ELR (cell line): ENCODE measurements at places on chromosomes 2 and 18.

DNA sequence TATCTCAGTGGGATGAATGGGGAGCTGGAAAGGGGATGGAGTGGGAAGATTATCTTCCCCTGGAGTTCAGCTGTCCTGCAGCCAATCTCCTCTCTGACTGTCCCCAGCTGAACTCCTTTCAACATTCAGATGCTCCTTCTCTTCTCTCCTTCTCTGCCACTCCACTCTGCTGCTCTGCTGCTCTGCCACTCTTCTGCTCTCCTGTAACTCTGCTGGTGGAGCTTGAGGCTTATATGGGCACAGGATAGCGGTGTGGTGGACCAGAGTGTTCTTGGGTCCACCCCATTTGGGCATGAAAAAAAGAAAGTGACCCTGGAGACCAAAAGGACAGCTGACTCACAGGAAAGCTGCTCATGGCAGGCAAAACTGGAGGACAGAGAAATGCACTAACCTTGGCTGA is 26.6 kb downstream of the FAHD2B start:
- DNase-seq: no peak

- DNase-seq: no peak
Measured at GRCh38 chr2:119929537-119929936, 83.3 kb upstream of the EPB41L5 start.

- DNase-seq: no peak
Measured at GRCh38 chr2:154392256-154392655, 306.2 kb upstream of the KCNJ3 start.

DNA sequence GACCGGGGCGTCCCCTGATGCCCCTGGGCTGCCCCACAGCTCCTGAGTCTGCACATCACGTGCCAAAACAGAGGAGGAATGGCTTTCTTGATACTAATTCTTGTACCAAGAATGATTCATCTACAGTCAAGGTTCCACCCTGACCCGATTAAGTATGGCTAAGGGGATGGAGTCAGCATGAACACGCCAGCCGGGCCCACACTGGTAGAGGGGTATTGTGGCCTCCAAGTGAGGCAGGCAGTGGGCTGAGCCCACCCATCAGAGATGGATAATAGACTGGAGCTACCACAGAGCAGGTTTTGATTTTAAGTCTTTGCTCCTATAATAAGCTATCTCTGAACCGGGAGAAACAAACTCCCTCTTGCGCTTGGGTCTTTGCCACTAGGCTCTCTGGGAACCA is 17.9 kb upstream of the GNAL start:
- DNase-seq: no peak

GRCh38 chr2:51505533-51505932 is 473.6 kb upstream of the NRXN1 start:
- DNase-seq: no peak

GRCh38 chr2:126448611-126449010 is 207.3 kb upstream of the GYPC start:
- no peak for DNase-seq

- DNase-seq: no peak
Measured at GRCh38 chr2:96511851-96512250, 6.7 kb upstream of the NEURL3 start.

GRCh38 chr2:16960579-16960978 is 294.9 kb upstream of the CYRIA start:
- no peak for DNase-seq

GRCh38 chr2:18380321-18380720 is 180.1 kb downstream of the RDH14 start:
- DNase-seq: no peak

DNA sequence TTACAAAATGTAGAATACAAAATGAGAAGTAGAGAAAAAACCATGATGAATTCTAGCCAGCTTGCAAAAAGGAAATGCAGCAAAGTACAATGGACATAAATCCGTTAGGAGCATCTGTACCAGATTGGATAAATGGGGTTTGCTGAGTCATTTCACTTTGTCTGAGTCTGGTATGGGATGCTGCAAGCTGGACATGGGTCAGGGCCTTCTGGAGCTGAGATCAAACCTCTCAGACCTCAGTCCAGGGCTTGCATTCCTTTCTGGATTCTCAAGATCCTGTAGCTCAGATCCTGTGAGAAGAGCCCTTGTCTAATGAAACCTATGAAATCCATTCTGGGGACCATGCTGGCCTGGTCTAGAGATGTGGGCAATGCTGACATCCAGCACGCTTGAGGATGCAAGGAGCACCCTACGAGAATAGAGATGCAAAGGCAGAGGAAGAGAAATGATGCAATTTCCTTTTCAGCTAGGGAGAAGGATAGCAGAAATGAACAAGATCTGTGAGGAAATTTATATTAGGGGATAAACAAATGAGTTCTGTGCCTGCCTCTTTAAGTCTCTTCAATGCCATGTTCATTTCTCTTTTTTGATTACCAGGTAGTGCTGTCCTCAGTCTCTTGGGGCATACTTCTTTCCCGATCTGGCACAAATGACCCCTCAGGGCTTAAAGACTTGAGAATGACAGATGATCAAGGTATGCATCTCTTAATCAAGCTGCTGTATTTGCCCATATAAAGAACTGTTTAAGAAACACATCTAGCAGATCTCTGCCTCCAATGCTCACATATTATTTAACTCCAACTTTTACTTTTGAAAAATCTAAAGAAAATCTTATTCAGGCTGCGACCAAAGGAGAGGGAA is 230.4 kb downstream of the MEIS1 start:
- peak; percentile 7 for DNase-seq

- no peak for DNase-seq
Measured at GRCh38 chr2:11094021-11094810, 61.1 kb upstream of the SLC66A3 start.

DNA sequence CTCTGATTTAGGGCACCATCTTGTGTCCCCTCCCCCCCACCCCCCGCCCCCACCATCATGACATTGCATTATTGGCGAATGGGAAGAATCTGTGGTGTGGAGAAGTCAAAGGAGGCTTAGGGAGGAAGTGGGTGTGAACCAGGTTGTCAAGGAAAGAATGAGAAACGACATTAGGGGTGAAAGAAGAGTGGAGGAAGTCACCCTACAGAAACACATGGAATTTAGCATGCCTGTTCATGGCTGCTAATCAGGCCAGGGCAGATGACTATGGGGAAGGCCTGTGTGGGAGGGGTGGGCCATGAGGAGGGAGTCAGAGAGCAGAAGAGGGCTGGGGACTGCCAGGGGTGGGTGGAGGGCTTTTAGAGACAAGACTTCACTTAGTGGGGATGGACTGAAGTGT is 81.6 kb downstream of the AOX1 start:
- DNase-seq: no peak

DNA sequence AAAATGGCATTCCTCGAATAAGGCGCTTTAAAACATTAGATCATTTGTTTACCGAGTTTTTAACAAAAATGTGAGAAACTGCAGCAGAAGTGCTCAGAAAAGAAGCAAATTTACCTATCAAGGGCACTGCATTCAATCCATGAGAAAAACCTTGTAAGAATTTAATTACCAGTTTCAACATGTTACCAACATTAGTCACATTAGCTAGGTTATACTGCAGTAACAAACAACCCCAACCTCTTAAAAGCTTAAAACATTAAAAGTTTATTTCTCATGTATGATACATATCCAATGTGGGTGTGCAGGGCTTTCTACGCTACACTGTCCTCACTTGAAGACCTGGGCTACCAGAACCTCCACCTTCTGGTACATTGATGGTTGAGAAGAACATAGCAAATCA is 68.1 kb upstream of the CCBE1 start:
- no peak for DNase-seq

DNA sequence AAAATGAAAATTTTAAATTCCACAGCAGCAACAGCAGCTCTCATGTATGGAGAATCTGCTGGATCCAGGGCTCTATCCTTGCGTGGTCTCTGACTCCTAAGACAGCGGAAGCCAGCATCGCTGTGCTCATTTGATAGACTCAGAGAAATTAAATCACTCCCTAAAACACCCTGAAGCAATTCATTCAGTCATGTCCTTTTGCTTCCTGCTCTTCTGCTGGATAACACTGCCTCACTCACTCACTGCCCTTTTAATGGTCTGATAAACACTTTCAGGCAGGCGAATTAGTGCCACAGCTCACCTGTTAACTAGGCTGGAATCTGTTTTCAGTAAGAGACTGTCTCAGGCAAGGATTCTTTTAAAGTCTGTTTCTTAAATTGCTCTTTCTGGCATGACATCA is 10.0 kb downstream of the WIPF1 start:
- DNase-seq: peak; percentile 53

DNA sequence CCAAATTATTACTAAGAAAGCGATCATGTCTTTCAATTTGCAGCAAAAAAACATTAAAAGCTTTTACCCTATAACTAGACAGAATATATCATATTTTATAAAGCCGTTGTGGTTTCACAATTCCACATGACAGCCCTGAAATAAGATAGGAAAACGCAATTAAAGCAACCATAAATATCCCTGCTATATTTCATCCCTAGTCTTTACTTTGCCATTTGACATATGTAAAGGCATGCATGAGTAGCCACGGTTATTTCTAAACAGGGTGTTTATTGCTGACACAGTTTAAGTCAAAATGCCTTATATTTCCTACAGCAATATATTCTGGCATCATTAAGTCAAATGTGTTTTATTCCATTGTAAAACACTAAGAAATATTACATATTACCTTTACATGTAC is 239.9 kb downstream of the DSEL start:
- DNase-seq: no peak

- no peak for DNase-seq
Measured at GRCh38 chr2:77487074-77487803, 34.9 kb downstream of the LRRTM4 start.

DNA sequence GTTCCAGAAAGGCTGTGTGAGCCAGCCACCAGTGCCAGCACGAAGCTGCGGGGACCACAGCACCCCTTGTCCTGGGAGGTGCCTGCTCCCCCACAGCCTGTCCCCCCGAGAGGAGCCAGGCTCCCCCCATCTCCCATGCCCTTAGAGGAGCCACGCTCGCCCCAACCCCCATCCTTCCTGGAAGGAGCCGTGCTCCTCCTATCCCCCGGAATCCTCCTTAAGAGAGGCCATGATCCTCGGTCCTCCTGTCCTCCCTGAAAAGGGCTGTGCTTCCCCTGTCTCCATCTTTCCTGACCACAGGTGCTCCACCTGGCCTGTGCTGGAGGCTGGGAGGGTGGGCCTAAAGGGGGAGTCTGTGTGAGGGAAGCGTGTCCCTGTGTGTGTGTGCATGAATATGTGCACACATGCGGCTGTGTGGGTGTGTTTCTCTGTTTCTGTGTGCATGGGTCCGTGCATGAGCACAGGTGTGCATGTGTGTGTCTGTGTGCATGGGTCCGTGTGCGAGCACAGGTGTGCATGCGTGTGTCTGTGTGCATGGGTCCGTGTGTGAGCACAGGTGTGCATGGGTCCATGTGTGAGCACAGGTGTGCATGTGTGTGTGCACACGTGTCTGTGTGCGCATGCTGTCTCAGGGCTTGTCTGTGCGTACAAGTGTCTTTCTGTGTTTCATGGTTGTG is 80.3 kb downstream of the RTP5 start:
- DNase-seq: no peak

- no peak for DNase-seq
Measured at GRCh38 chr18:72155327-72155726, 388.8 kb downstream of the CBLN2 start.

- peak; percentile 13 for DNase-seq
Measured at GRCh38 chr2:160876029-160876428, 284.2 kb upstream of the TANK start.

DNA sequence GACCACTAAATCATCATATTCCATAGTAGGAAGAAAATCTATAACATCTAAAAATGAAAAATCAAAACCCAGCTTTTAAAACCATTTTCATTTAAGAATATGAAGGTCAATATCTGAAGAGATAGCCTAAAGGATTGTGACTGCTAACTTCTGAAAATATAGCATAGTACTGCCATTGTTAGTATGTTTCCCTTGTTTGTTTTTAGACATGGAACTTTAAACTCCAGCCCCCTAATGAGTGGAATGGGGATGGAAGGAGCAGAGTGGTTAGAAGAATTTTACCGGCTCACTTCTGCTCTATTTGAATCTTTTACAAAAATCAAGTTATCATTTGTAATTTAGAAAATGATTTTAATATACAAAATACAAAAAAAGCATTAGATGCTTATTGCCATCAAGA is 169.0 kb downstream of the CD226 start:
- DNase-seq: no peak

DNA sequence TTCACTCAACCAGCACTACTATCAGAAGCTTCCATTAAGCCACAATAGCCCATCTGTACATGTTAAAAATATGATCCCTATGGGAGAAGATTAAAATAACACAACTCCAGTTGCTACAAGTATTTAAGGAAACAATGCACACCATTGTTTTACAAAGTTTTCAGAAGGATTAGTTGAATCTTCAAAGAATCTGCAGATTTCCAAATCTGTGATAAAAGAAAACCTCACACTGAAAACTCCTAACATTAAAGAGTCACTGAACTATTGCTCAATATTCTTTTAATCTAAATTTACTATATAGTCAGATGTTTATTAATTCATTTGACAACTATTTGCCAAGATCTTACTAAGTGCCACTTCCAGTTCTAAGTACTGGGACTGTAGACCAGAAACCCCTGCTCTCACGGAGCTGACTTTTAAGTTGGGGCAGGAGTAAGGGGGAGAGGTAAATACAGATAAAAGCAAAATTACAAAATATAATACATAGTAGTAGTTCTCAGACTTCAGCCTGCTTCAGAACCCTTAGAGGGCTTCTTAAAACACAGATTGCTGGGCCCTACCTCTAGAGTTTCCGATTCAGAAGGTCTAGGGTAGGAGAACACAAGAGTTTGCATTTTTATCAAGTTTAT is 94.4 kb downstream of the STK39 start:
- no peak for DNase-seq

DNA sequence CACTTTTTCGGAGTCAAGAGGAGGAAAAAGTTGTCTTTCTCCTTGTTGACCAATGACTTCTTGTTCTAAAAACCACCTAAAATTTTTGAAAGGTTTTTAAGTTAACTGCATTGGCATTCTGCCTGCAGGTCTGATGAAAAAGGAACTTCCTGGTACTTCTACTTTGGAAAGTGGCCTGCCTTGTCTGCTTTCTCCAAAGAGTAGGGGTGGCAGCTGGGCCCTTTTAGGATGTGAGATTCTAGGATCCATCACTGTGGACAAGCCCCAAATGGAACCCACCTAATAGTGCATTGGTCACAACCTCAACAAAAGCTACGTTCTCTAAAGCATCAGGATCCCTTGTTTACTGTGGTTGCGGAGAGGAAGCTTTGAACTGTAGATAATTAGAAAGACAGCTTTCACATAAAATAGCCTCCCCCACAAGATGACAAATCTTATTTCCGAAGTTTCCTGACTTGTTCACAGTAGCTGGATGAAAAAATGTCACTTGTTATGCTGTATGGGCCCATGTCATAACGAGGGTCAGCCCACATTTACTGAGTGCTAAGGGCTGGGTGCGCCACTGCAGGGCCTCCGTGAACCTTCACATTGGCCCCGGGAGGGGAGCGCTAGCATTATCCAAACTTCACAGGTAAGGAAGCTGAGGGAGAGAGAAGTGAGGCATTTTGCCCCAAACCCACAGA is 17.4 kb downstream of the ASPRV1 start:
- no peak for DNase-seq

GRCh38 chr2:126736133-126736874 is 80.3 kb downstream of the GYPC start:
- DNase-seq: no peak
